ENCODE measurements at places on chromosomes 4 and X. TPM values are rescaled to one million over a fixed set of nuclear protein-coding genes. Genes with fewer than 3 reads are reported as not detected.

- no peaks in the 10 kb centered on the region for H3K4me1 ChIP-seq
- DNase-seq, result no peak
- no peak overlapping the region for H3K4me3 ChIP-seq
These were observed 45.4 kb downstream of the UGT2A3 start for GRCh38 chr4:68905939-68906779.

GRCh38 chrX:2521927-2522386, 21.2 kb upstream of the DHRSX start:
- H3K27me3 ChIP-seq, result no peaks in the 10 kb centered on the region
- H3K4me1 ChIP-seq, result no peaks in the 10 kb centered on the region
- no peak for DNase-seq
- no peaks in the 10 kb centered on the region for H3K36me3 ChIP-seq
- no peak overlapping the region for H3K4me3 ChIP-seq

DNA sequence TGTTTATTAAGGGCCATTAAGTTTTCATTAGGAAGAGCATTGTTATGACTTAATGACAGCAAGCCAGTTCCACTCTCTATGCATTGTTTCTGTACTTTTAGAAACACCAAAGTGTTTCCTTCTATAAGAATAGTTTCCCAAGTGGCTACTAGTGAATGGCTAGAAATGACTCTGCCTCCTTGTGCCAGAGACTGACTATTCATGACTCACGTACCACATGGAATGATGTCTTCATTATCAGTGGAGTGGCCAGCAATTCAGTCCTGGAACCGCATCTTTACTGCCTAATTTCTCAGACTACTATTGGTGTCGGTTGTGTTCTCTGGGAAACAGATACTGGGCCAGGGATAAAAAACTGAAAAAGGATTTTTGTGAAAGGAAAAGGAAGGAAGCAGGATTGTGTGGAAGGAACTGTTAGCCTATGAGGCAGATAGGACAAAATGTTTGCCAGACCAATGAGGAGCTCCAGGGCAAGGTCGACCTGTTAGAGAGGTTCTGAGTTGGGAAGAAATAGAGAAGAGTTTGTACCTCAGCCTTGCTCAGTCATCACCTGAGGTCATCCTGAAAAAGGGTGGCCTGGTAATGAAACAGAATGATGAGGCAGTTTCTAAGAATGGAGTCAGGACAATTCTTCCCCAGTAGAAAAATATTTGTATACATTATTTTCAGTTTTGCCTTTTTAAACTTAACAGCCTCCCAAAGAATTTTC, 218.6 kb downstream of the SPCS3 start:
- no peaks in the 10 kb centered on the region for H3K36me3 ChIP-seq
- no peaks in the 10 kb centered on the region for H3K27me3 ChIP-seq
- H3K4me3 ChIP-seq, result no peak overlapping the region
- H3K27ac ChIP-seq, result no peak overlapping the region

CCNB3 gene
- total RNA-seq, result 0.17 TPM

- DNase-seq, result no peak
- H3K4me1 ChIP-seq, result no peaks in the 10 kb centered on the region
- H3K27ac ChIP-seq, result no peak overlapping the region
These were observed 150.0 kb downstream of the SPRY1 start for GRCh38 chr4:123546573-123547060.

DNA sequence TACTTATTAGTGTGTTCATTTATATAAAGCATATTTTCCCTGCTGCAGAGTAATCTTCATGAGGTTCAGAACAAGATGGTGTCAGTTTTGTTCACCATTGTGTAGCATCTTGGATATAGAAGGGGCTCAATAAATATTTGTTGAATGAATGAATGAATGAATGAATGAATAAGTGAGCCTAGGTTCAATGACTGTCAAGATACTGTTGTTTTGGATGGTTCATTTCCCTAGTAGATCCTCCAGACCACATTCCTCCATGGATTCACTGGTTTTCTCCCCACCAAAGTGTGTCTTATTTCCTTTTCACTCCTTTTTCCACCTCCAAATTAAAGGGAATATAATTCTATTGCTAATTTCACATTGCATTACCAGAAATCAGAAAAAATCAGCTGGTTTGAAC, 2.1 kb upstream of the OCIAD2 start:
- peaks cover 29% of the 10 kb centered on the region for H3K4me1 ChIP-seq
- no peak overlapping the region for H3K27ac ChIP-seq
- no peak for DNase-seq

DNA sequence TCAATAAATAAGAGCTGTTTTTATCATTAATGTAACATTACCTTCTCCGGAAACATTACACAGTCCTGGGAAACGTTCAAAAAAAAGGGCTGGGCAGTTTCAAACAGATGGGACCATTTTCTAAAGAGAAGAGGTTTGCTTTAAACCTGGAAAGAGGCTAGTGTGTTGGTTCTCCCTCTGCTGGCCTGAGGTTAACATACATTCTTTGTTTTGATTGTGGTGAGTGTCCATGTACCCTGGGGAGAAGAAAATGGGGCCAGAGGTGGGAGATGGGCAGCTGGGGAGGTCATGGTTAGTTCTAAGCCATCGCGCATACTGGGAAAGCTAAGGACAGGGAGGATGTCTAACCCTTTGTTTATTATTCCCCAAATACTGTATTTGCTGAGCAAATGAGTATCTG, 194.7 kb downstream of the CPEB2 start:
- no peak for DNase-seq
- H3K4me3 ChIP-seq, result no peak overlapping the region
- no peaks in the 10 kb centered on the region for H3K27me3 ChIP-seq
- H3K4me1 ChIP-seq, result no peaks in the 10 kb centered on the region

IL2RG gene
- total RNA-seq, result 378 TPM

DCAF8L2 gene
- not detected for total RNA-seq

Data from CD4-positive, alpha-beta memory T cell (primary cell).